ENCODE measurements at places on chromosomes 3 and 15.

- no peak for DNase-seq
Observed at GRCh38 chr15:67188551-67189218, 65.8 kb downstream of the AAGAB start.

DNA sequence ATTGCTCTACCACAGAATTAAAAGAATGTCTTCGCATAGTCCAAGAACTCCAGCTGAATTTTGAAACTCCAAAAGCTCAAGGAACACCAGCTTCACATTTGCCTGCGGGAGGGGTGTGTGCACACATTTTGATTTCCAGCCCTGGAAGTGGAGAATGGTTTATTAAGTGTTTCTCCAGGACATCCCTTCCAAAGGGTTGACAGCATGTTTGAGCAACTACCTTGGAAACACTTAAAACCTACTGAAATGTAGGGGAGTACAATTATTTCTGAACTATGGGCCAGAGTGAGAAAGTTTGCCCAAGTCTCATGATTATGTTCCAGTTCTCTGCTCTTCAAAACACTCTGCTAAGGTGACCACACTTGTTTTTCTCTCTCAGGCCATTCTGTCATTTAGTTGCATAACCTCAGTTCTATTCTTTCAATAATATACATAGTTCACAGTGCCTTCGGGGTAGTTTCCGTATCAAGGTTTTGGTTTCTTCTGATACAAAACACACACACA is 7.9 kb downstream of the ACP3 start:
- DNase-seq = no peak

GRCh38 chr15:92393071-92393979 is at the start of gene ST8SIA2:
TSS of gene ST8SIA2 (plus strand) at chr15:92393881. CDS start at chr15:92394065, 184 bp downstream.
- peak; percentile 94 for DNase-seq

- DNase-seq = no peak
Observed at GRCh38 chr15:65370885-65371284, 6.9 kb downstream of the IGDCC3 start.

- DNase-seq = peak; percentile 98
Observed at GRCh38 chr3:5787861-5788488, 600.5 kb downstream of the EDEM1 start.

- no peak for DNase-seq
Observed at GRCh38 chr3:131370935-131371687, 10.5 kb upstream of the NUDT16 start.

GRCh38 chr3:59266551-59266950 is 216.7 kb upstream of the CFAP20DC start:
- no peak for DNase-seq

DNA sequence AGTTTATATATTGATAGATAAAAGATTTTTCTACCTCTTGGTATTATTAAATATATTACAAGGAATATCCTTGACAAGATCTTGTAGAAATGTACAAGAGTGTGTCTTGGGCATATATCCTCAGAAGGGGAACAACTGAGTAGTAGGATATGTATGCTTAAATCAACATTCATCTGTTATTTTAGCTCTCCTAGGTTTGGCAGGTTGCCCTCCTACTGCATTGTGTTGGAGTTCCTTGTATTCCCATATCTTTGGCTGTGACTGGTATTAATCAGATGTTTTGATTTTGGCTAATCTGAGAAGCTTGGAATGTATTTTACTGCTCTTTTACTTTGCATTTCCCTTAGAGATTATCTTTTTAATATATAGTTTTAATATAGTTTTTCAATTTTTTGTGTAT is 4.6 kb downstream of the MYRIP start:
- DNase-seq = no peak

- DNase-seq = no peak
Observed at GRCh38 chr15:83545804-83546511, 98.8 kb downstream of the SH3GL3 start.

DNA sequence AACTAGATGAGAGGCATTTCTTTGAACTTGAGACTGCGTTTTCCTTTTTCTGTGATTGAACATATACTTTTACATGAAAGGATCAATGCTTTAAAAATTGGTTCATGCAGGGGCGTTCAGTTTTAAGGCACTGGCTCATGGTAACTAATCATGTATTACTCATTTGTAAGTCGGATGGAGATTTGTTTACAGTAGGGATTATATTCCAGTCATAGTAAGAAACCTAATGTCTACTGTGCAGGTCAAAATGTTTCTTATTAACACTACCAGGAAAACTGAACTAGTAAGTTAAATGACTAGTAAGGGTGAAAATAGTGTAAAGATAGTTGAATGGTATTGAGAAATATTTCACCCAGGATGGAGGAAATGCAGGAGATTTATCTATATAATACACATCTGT is 258.8 kb upstream of the GBE1 start:
- DNase-seq = no peak
